ENCODE measurements at places on chromosomes 13 and 19.

- DNase-seq, result no peak
These were observed 131.6 kb downstream of the OLFM4 start for GRCh38 chr13:53160211-53160610.

GRCh38 chr13:36438594-36439483, 6.5 kb downstream of the CCNA1 start:
- no peak for DNase-seq

DNA sequence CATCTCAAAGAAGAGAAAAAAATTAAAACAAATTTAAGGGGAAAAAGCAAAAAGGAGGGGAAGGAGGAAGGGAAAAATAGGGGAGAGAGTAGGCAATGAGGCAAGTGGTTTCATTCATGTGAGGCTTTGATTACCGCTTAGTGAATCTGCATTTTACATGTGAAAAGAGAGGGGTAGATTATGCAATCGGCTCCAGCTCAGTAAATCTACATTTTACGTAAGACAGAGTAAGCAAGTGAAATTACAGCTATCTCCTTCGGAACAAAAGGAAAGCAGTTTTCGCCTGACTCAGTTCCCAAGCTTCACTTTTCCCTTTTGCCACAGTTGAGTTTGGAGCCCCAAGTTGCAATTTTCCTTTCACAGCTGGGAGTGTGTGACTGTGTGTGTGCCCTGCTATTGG, 16.0 kb upstream of the OLFM2 start:
- no peak for DNase-seq

DNA sequence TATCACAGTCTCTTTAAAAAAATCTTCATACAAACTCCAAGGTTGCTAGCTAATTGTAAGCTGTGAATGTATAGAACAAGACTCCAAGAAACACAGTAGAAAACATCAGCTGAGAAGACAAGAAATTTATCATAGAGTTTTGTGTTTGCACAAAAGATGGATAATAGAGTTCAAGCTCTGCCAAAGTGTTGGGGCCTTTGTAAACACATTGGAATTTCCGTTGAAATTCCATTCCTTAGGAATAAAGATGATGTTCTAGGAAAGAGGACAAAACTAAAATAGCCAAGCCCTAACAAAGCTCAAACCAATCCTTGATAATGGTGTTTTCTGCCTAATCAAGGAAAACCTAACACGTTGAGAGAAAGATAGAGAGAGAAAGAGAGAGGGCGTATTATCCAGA, 20.6 kb downstream of the LRRC63 start:
- DNase-seq, result no peak

GRCh38 chr19:35963514-35963913, 27.3 kb downstream of the LRFN3 start:
- DNase-seq, result peak; percentile 86

- no peak for DNase-seq
These were observed 107.2 kb downstream of the URI1 start for GRCh38 chr19:30049226-30049625.

DNA sequence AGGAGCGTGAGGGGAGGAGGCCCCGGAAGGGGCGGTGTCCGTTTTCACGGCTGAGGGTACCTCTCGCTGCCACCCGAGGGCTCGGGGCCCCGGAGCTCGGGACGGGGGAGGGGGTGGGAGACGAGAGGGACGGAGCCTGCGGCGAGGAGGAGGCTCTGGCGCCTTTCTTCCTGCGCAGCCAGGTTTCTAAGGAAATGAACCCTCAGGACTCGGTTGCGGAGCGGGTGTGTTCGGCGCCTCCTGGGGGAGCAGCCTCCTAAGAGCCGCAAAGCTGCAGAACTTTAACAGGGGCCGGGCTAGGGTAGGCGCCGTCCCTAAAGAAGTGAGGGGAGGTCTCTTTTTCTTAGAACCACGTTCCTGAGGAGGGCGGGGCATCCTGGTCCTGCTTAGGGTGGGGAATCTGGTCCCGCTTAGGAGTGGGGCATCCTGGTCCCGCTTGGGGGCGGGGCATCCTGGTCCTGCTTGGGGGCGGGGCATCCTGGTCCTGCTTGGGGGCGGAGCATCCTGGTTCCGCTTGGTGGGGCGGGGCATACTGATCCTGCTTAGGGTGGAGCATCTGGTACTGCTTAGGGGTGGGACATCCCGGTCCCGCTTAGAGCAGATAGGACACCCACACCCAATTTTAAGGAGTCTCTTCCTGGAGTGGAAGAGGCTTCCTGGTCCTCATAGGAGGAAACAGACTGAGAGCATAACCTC, 6.2 kb downstream of the SYT5 start:
- DNase-seq, result peak; percentile 56

GRCh38 chr19:40610396-40611064, 9.4 kb downstream of the LTBP4 start:
- no peak for DNase-seq

DNA sequence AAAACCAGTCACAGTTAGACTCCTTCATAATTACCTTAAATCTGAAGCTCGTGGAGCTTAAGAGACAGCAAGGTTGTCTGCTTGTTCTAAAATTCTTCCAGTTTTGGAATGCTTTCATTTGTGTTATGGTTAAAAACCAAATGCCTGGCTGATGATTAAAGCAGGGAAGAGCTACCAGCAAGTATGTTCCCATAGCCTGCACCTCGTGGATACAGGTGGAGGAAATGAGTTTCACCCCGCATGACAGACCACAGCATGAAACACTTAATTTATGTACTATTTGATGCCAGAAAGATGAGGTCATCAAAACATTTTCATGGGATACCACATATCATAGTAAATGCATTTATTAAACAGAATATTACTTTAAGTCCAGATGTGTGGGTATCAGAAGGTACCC, 416 bp upstream of the DOCK9 start:
- DNase-seq, result no peak

DNA sequence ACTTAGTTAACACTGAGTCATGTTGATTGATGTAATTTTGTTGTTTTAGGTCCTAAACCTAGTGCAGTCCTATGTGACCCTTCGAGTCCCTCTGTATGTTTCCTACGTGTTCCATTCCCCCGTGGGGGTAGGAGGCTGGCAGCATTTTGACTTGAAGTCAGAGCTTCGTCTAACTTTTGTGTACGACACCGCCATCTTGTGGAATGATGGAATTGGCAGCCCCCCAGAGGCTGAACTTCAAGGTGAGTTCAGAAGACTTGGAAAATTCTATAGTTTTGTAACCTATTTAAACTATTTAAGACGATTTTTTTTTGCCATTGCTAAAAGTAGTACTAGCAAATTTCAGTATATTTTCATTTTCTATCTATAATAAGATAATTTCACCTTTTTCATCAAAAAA, 117.9 kb downstream of the STOML3 start:
- peak; percentile 69 for DNase-seq

DNA sequence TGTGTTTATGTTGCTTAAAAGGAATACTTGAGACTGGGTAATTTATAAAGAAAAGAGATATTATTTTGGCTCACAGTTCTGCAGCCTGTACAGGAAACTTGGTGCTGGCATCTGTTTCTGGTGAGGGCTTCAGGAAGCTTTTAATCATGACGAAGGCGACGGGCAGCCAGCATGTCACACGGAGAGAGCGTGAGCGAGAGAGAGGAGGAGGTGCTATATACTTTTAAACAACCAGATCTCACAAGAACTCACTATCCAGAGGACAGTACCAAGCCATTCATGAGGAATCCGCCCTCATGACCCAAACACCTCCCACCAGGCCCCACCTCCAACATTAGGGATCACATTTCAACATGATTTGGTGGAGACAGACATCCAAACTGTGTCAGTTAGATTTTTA, 163.4 kb upstream of the TSC22D1 start:
- DNase-seq, result no peak

GRCh38 chr19:55034751-55035150, 3.3 kb downstream of the GP6 start:
- no peak for DNase-seq

GRCh38 chr19:55275851-55276719, 3.8 kb downstream of the HSPBP1 start:
- no peak for DNase-seq

GRCh38 chr13:25872481-25873241, 179.2 kb downstream of the SHISA2 start:
- DNase-seq, result no peak

DNA sequence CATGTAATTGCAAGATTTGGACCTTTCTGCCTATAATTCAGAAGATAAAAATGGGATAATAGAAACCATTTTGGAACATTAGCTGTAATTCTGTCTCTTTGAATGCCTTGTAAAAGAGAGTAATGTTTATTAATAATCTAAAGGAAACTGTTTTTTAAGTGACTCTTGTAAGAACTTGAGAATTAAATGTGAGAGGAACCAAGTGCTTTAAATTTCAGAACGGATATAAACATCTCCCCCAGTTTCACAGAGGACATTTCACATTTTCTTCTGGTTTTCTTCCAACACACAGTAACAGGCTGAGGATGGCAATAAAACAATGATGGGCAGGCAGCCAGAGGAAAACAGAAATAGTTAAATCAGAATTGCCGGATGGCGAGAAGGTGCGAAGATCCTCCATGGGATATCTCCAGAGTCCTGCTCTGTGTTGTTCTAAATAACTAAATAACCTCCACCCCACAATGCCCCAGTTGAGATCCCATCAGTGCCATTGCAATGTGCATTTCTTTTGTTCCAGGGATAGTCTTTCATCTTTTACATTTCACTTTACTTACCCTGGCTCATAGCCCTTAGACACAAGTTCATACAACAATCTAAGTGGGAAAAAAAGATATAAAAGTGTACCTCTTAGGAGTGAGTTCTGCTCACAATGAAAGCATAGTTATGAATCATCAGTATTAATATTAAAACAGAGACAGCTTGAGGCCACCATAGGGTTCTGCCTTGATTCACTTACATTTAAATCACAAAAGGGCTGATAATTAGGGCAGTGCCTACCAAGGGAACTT, 73.3 kb downstream of the TNFRSF19 start:
- DNase-seq, result no peak

GRCh38 chr19:9941671-9942070, 5.4 kb upstream of the OLFM2 start:
- DNase-seq, result no peak

GRCh38 chr13:111037927-111038326, 77.2 kb upstream of the ARHGEF7 start:
- DNase-seq, result no peak

- no peak for DNase-seq
These were observed 47.1 kb downstream of the MLLT1 start for GRCh38 chr19:6232601-6233055.

All from hepatocyte (in vitro differentiated cells).